Ovary (tissue), 10 donors: ENCODE measurements at places on chromosomes 7 and 10. TPM values are rescaled to one million over a fixed set of nuclear protein-coding genes. Genes with fewer than 3 reads are reported as not detected.

GRCh38 chr10:129525401-129525801, 58.4 kb downstream of the MGMT start:
- DNase-seq = no peak

DNA sequence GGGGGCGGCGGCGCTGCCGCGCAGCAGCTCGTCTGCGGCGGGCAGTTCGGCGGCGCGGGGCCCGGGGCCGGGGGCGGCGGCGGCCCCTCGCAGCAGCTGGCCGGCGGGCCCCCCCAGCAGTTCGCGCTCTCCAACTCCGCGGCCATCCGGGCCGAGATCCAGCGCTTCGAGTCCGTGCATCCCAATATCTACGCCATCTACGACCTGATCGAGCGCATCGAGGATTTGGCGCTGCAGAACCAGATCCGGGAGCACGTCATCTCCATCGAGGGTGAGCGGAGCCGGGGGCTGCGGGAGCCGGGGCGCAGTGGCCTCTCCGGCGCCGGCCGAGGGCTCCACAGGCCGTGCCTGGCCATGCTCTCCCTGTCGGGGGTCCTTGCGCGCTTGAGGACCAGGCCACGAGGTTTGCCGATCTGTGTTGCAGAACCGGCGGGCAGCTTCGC, 548 bp downstream of the AGAP3 start:
- no peak for DNase-seq

- no peak for DNase-seq
Measured at GRCh38 chr7:108348913-108349312, 107.3 kb downstream of the NRCAM start.

GRCh38 chr7:28766359-28766758, 191.8 kb downstream of the TRIL start:
- DNase-seq = no peak

The PDE6C gene
- not detected for total RNA-seq

The PPA1 gene
- total RNA-seq = 36.8 TPM

DNA sequence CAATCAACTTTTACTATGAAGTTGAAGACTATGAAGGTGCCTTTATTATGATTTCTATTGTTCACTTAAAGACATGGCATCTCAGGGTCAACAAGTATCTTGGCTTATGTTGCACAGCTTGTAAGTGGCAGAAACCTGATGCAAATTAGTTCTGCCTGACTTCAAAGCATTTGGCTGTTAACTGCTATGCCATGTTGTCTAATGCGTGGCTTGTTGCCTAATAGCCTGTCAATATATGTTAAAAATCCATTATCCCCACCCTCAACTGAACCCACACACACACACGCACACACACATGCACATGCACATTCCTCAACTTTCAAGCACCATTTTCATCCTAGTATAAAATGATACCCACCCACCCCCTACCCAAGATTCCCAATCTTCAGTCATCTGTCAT, 217.1 kb downstream of the NRG3 start:
- no peak for DNase-seq

DNA sequence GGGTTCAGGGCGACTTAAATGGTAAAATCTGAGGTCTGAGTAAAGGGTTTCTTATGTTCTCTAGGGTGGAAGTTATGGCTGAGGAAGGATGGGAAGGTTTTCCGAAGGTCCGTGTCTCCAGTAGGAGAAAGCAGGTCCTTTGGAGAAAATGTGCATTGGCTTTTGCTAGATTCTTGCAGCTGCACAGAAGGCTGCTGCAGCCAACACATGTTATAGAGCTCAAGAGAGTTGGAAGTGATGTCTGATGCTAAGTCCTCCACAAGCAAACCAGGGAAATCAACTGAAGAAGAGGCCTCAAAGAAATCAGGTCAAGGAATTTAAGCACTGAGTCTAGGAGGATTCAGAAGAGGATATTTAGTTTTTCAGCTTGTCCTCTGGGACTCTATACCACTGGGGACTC, 404.6 kb downstream of the LRMDA start:
- no peak for DNase-seq

- DNase-seq = no peak
Measured at GRCh38 chr10:127254276-127254675, 57.9 kb upstream of the INSYN2A start.

DNA sequence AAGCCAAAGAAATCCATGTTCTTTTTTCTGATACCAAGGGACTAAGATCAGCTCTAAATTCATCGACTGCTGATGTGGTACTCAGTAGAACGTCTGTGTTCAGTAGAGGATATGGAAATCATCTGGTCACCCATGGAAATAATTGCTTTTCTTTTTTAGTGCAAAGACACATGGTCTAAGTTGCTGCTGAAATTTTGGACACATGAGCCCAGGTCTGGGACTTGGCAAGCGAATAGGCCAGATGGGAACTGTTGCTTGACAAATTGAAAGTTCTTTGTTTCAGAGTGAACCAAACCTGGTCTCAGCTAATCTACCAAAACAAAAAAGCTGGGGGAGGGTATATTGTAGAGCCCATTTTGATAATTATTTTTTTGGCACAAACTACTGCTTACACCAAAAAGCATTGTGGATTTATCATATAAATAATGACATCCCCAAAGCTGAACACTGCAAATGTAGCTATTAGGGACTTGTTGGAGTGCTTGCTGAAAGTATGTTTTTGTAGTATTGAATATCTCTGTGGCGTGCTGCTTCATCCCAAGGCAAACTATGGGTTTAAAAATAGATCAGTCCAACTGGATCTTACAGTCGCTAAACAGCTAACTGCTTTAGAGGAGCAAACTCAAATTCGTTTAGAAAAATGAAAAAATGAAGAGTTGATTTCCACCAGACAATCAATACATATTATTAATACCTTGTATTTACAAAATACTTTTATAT, 144.7 kb downstream of the TRIL start:
- DNase-seq = no peak

The JCAD gene
- total RNA-seq = 23.8 TPM

- no peak for DNase-seq
Measured at GRCh38 chr7:50851451-50851850, 68.8 kb upstream of the GRB10 start.

The CYP3A5 gene
- 0.30 TPM for total RNA-seq
